ENCODE measurements at places on chromosomes 6 and 20. TPM values are rescaled to one million over a fixed set of nuclear protein-coding genes. Genes with fewer than 3 reads are reported as not detected.

Gene SCP2D1
- polyA plus RNA-seq: not detected

Gene PACRG
- 0.32 TPM for polyA plus RNA-seq

GRCh38 chr6:16921399-16922110 is 160.3 kb upstream of the ATXN1 start:
- H3K27me3 ChIP-seq: no peaks in the 10 kb centered on the region
- no peaks in the 10 kb centered on the region for H3K36me3 ChIP-seq
- no peak overlapping the region for H3K4me3 ChIP-seq
- no peak for DNase-seq

Gene OR2H2
- not detected for polyA plus RNA-seq

- H3K27ac ChIP-seq: peak overlapping the region; percentile 66
- peak; percentile 63 for DNase-seq
- no peaks in the 10 kb centered on the region for H3K27me3 ChIP-seq
- no peak overlapping the region for H3K4me3 ChIP-seq
Measured at GRCh38 chr20:50304501-50304856, 113.8 kb downstream of the CEBPB start.

GRCh38 chr6:170446841-170447560 is 106.1 kb downstream of the PSMB1 start:
- no peaks in the 10 kb centered on the region for H3K27me3 ChIP-seq
- H3K4me3 ChIP-seq: no peak overlapping the region
- peak; percentile 64 for DNase-seq
- H3K4me1 ChIP-seq: no peaks in the 10 kb centered on the region

Gene PNLDC1
- 1.2 TPM for polyA plus RNA-seq

GRCh38 chr6:89242574-89243330 is 25.6 kb upstream of the GABRR1 start:
- H3K4me3 ChIP-seq: no peak overlapping the region
- H3K27me3 ChIP-seq: no peaks in the 10 kb centered on the region
- H3K36me3 ChIP-seq: no peaks in the 10 kb centered on the region
- no peak for DNase-seq
- H3K4me1 ChIP-seq: peaks cover 15% of the 10 kb centered on the region
- no peak overlapping the region for H3K27ac ChIP-seq

Gene BPIFB1
- polyA plus RNA-seq: not detected

Gene MOG
- not detected for polyA plus RNA-seq

Gene NRN1
- polyA plus RNA-seq: 6.9 TPM

Gene MAFB
- polyA plus RNA-seq: 18.7 TPM

DNA sequence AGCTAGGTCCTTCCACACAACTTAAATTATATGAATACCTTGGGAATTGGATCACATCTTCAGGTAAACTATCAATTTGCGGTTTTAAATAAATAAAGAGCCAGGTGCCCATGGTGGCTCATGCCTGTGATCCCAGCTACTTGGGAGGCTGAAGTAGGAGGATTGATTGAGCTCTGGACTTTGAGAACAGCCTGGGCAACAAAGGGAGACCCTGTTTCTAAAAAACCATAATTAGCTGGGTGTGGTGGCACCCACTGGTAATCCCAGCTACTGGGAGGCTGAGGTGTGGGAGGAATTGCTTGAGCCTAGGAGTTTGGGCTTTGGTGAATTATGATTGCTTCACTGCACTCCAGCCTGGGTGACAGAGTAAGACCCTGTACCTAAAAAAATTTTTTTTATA is 3.4 kb downstream of the GMNN start:
- no peak for DNase-seq
- H3K27me3 ChIP-seq: no peaks in the 10 kb centered on the region
- no peak overlapping the region for H3K4me3 ChIP-seq
- H3K27ac ChIP-seq: no peak overlapping the region
- peaks cover 55% of the 10 kb centered on the region for H3K4me1 ChIP-seq
- peaks cover 28% of the 10 kb centered on the region for H3K36me3 ChIP-seq

DNA sequence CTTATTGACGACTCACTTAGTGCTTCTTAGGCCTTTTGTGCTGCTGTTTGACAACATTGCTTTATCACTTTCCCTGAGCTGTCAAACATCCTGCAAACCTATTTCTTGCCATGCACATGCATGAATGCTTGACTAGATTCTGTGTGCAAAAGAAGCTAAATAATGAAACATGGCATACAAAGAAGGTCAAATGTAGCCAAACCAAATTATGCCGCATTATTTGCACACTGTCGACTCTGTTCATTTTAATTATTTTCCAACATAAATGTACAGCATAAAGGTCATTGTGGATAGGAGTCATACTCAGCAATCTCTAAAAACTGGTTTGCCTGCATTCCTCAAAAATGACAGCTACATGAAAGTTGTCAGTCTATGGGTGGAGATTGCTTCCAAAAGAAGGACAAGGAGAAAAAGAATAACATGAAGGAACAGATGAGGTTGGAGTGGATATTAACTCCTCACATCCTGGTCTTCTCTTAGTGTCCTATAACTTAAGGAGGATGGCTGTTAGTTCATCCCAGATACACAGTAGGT is 123.1 kb upstream of the STXBP5 start:
- DNase-seq: no peak
- H3K27ac ChIP-seq: no peak overlapping the region
- H3K4me1 ChIP-seq: no peaks in the 10 kb centered on the region
- no peaks in the 10 kb centered on the region for H3K36me3 ChIP-seq
- no peaks in the 10 kb centered on the region for H3K27me3 ChIP-seq

DNA sequence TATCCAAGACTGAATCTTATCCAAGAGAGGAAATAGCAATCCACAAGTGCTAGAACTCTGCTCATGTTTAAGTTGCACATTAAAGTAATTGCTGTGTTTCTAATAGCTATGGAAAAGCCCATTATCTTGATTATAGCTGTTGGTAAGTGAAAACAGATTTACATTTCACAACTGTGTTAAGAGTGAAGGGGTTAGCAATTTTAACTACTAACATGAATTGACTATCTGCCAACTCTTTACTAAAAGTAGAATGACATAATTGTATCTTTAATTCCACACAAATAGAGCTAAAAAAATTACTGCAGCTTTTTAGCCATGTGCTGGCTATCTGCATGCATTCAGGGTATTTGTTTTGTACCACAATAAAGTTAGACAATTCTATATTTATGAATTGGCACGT is 277.9 kb upstream of the IRAK1BP1 start:
- no peaks in the 10 kb centered on the region for H3K4me1 ChIP-seq
- no peak overlapping the region for H3K4me3 ChIP-seq
- no peak overlapping the region for H3K27ac ChIP-seq
- no peak for DNase-seq

DNA sequence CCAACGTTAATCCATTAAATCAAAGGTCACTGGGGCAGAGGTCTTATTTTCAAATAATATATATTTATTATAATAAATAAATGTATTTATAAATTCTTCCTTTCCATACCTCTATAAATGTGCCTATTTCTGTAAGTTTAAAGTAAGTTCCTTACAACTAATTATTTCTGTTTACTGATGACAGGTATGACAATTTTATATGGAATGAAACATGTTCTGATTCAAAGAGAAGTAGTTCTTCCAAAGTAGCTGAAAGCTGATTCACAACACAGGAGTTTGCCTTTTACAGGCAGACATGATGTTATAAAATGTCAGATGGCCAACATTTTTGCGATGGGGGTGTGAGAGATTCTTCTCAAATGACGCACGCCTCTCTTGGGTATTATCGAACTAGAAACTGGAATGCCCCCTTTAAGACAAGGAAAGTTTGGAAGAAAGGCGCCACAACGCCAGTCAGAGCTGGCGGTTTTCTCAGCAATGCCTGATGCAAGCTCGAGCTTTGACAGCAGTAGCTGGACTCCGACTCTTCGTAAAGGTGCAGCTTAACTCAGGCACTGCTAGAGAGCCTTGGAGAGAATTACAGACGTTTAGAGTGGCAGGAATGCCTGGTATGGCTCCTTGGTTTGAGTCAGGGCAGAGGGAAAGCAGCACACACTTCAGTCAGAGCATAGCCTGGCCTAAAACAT is 92.1 kb downstream of the FOXC1 start:
- no peak for DNase-seq
- no peak overlapping the region for H3K4me3 ChIP-seq
- H3K36me3 ChIP-seq: no peaks in the 10 kb centered on the region
- no peak overlapping the region for H3K27ac ChIP-seq
- H3K4me1 ChIP-seq: no peaks in the 10 kb centered on the region

- no peaks in the 10 kb centered on the region for H3K27me3 ChIP-seq
- H3K36me3 ChIP-seq: no peaks in the 10 kb centered on the region
- H3K27ac ChIP-seq: no peak overlapping the region
- DNase-seq: no peak
- H3K4me1 ChIP-seq: no peaks in the 10 kb centered on the region
Measured at GRCh38 chr20:47776639-47777038, 8.6 kb downstream of the SULF2 start.

Gene NTSR1
- polyA plus RNA-seq: 0.14 TPM

Gene SEL1L2
- 0.22 TPM for polyA plus RNA-seq

Gene MCM3
- polyA plus RNA-seq: 36.5 TPM

Gene OR2J3
- not detected for polyA plus RNA-seq

Gene CASS4
- polyA plus RNA-seq: 1.6 TPM

- DNase-seq: no peak
- H3K4me1 ChIP-seq: peaks cover 19% of the 10 kb centered on the region
- H3K36me3 ChIP-seq: peaks cover 12% of the 10 kb centered on the region
- H3K27me3 ChIP-seq: peaks cover 86% of the 10 kb centered on the region
- H3K4me3 ChIP-seq: no peak overlapping the region
Measured at GRCh38 chr20:21394551-21394950, 2.8 kb downstream of the NKX2-4 start.

GRCh38 chr6:121319112-121319553 is 15.1 kb downstream of the TBC1D32 start:
- no peaks in the 10 kb centered on the region for H3K27me3 ChIP-seq
- DNase-seq: no peak
- H3K4me3 ChIP-seq: peak overlapping the region; percentile 42
- peaks cover 34% of the 10 kb centered on the region for H3K36me3 ChIP-seq

DNA sequence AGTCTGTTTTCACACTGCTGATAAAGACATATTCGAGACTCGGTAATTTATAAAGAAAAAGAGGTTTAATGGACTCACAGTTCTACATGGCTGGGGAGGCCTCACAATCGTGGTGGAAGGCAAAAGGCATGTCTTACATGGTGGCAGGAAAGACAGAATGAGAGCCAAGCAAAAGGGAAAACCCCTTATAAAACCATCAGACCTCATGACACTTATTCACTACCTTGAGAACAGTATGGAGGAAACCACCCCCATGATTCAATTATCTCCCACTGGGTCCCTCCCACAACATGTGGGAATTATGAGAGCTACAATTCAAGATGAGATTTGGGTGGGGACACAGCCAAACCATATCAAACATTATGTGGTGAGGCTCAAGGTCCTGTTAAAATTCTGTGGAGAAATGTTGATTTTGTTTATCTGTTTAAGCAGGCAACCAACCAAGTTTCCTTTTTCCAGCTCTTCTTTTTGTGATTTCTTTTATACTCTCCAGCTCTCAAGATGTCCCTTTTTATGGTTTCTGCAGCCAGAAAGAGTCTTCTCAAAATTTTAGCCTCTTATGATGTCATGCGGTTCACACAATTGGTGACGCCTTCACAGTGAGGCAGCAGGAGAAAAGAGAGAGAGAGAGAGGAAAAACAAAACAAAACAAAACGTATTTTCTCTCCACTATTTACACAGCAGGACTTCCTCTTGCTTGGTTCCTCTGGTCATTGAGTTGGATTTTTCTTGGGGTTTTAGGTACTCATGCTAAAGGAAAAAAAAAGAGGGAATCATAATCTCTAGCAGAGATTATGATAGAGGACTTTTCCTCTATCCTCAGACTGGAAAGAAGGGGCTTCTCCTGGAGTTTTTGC is 18.0 kb downstream of the AIG1 start:
- H3K4me1 ChIP-seq: no peaks in the 10 kb centered on the region
- no peak overlapping the region for H3K27ac ChIP-seq
- H3K36me3 ChIP-seq: no peaks in the 10 kb centered on the region
- DNase-seq: no peak
- no peak overlapping the region for H3K4me3 ChIP-seq
- H3K27me3 ChIP-seq: no peaks in the 10 kb centered on the region

DNA sequence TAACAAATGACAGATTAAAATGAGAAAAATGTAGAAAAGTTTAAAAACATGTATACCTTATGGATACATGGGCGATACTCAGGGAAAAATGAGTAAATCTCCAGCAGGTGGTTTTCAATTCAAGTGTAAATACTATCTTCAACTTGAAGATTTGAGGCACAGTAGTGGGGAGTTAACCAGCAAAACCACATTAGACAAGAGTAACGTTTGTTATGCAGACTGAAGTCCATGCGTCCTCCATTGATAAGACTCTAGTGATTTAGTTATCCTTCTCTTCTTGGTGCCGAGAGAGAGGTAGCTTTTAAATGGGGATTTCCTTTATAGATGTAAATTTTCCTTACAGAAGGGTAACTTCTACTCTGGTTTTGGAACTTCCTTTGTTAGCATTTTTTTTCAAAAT is 28.1 kb downstream of the PCMTD2 start:
- H3K36me3 ChIP-seq: no peaks in the 10 kb centered on the region
- H3K27ac ChIP-seq: no peak overlapping the region
- H3K4me3 ChIP-seq: no peak overlapping the region
- no peaks in the 10 kb centered on the region for H3K27me3 ChIP-seq

Gene TGM2
- 19.8 TPM for polyA plus RNA-seq

- no peak overlapping the region for H3K4me3 ChIP-seq
- H3K27ac ChIP-seq: no peak overlapping the region
- DNase-seq: no peak
- H3K27me3 ChIP-seq: no peaks in the 10 kb centered on the region
- peaks cover 6% of the 10 kb centered on the region for H3K36me3 ChIP-seq
Measured at GRCh38 chr6:41799559-41799911, 12.0 kb downstream of the TOMM6 start.

DNA sequence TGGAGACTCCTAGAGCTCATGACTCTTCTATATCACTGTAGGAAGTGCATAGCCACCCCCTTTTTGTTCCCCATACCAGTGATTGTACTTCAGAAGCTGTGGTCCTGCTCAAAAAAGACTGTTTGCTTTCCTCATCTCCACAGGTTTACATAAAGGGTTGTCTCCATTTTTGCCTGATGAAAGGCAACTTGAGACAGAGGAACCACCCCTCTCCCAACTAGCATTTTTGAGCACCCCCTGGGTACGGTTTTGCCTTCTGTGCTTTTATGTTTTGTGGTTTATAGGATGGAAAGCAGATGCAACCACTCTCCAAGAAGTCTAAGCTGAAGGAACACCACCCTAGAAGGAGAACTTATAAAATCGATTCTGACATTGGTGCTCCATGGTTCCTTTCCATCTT is 127.7 kb upstream of the SUPT3H start:
- H3K27me3 ChIP-seq: no peaks in the 10 kb centered on the region
- DNase-seq: no peak
- no peak overlapping the region for H3K27ac ChIP-seq
- H3K4me3 ChIP-seq: no peak overlapping the region
- no peaks in the 10 kb centered on the region for H3K36me3 ChIP-seq

- H3K36me3 ChIP-seq: no peaks in the 10 kb centered on the region
- no peak overlapping the region for H3K27ac ChIP-seq
- H3K4me3 ChIP-seq: no peak overlapping the region
- H3K27me3 ChIP-seq: no peaks in the 10 kb centered on the region
Measured at GRCh38 chr20:61477451-61477861, 225.4 kb downstream of the CDH4 start.

DNA sequence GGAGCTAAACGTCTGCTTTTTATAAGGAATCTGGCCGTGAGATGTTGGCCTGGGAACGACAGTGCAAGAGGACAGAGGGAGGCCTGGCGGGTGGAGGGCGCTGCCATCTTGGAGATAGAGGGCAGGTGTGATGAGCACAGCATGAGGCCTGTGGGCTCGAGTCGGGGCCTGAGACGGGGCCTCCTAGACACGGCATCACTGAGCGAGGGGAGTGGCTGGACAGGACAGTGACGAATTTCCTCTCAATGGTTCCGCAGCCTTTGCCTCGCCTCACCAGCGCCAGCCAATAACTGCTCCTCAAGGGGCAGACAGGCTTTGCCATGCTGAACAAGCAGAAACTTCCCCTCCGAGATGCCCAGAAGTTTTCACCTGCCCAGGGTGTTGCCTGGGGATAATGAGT is 376.7 kb downstream of the THBS2 start:
- no peak for DNase-seq
- H3K4me3 ChIP-seq: no peak overlapping the region
- no peaks in the 10 kb centered on the region for H3K36me3 ChIP-seq
- no peak overlapping the region for H3K27ac ChIP-seq
- no peaks in the 10 kb centered on the region for H3K4me1 ChIP-seq

Measured in spleen (tissue), 13 donors.